ENCODE measurements at places on chromosomes 6 and 20.

GRCh38 chr6:16399158-16399557 is 160.8 kb downstream of the GMPR start:
- no peak for DNase-seq

DNA sequence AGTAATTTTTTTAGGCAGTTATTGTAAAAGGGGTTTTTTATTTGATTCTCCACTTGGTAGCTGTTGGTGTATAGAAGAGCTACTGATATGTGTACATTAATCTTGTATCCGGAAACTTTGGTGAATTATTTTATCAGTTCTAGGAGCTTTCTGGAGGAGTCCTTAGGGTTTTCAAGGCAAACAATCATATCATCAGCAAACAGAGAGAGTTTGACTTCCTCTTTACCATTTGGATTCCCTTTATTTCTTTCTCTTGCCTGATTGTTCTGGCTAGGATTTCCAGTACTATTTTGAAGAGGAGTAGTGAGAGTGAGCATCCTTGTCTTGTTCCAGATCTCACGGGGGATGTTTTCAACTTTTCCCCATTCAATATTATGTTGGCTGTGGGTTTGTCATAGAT is 28.0 kb upstream of the TNFAIP3 start:
- no peak for DNase-seq

GRCh38 chr6:33672808-33673207 is 38.7 kb downstream of the UQCC2 start:
- DNase-seq: peak; percentile 41

- DNase-seq: no peak
Observed at GRCh38 chr6:25278261-25278913, 787 bp upstream of the CARMIL1 start.

DNA sequence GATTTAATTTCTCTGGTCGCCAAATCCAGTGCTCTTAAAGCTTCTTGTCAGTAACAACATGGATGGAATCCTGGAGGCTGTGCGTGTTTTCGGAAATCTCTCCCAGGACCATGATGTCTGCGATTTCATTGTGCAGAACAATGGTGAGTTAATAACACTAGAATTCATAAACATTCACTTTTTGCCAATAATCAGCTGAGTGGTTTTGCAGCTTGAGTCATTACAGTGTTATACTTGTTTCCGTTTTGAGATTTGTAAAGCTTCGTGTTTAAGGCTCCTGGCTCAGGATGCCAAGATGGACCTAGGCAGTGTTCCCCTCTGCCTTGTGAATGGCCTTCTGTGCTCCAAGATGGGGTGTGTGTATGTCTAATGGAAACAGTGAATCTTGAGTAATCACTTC is 113.8 kb downstream of the ARMC2 start:
- DNase-seq: no peak

GRCh38 chr6:3340358-3340802 is 81.6 kb downstream of the PSMG4 start:
- no peak for DNase-seq

DNA sequence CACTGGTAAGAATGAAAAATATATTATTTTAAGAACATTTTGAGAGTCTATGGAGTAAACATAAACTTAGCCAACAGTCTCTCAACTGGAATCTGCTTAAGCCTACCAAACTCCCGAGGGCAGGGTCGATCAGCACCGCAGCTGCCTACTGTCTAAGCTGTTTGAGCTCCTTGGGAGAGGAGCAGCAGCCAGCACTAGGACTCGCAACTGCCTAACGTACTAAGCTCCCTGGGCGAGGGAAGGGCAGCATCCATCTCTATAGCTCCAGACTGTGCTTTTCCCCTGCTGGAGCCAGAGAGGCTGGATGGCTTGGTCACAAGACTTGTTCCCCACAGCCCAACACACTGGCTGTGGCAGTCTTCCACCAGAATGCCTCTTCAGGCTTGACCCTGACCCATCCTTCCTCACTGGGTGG is 96.4 kb downstream of the MOXD1 start:
- DNase-seq: no peak

GRCh38 chr6:128036808-128037570 is 136.1 kb upstream of the THEMIS start:
- no peak for DNase-seq

- no peak for DNase-seq
Observed at GRCh38 chr6:166206510-166207283, 39.0 kb upstream of the TBXT start.

- DNase-seq: no peak
Observed at GRCh38 chr20:4230185-4230584, 214.8 kb upstream of the RNF24 start.

- DNase-seq: no peak
Observed at GRCh38 chr6:116349216-116349615, 21.5 kb upstream of the DSE start.

GRCh38 chr6:44715925-44716324 is 328.4 kb downstream of the CDC5L start:
- DNase-seq: no peak

DNA sequence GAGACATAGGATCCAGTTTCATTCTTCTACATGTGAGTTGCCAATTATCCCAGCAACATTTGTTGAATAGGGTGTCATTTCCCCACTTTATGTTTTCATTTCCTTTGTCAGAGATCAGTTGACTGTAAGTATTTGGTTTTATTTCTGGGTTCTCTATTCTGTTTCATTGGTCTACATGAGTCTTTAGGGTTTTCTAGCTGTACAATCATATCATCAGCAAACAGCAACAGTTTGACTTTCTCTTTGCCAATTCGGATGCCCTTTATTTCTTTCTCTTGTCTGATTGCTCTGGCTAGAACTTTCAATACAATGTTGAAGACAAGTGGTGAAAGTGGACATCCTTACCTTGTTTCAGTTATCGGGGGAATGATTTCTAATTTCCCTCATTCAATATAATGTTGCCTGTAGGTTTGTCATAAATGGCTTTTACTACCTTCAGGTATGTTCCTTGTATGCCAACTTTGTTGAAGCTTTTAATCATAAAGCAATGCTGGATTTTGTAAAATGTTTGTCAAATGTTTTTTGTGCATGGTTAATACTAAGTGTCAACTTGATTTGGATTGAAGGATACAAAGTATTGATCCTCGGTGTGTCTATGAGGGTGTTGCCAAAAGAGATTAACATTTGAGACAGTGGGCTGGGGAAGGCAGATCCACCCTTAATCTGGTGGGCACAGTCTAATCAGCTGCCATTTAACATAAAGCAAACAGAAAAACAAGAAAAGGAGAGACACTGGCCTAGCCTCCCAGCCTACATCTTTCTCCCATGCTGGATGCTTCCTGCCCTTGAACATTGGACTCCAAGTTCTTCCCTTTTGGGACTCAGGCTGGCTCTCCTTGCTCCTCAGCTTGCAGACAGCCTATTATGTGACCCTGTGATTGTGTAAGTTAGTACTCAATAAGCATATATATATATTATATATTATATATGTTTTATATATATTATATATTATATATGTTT is 23.3 kb downstream of the MICA start:
- no peak for DNase-seq

DNA sequence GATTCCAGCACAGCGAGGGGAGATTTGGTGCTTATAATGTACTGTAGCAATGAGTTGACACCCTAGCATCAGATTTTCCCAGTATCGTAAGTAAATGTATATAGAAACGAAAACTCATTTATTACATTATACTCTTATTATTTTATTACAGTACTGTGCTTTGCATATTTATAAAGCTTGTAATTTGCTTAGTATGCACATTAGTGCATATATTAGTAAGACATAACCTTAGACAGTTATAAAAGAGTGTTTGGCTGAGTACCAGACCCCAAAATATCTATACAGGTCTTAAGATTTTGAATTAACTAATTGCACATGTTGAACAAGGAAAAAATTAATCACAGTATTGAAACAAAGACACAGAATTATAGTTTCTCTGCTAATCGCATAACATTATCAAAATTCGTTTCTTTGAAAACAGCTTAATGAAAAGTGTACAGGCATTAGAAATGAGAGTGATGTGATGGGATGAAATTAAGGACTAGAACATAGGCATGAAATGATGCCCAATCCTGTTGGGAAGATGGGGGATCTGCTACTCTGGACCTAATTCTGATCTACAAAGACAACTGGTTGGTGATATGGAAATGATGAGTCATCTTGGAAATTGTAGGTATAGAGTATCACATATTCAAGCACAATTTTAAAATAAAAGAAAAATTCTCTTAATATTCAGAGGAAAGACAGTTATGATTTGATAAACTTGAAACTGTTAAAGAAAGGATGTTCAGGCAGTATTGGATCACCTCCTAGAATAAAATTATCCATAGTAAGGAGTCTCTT is 42.8 kb downstream of the STXBP5 start:
- DNase-seq: no peak

GRCh38 chr6:110296241-110297025 is 61.7 kb downstream of the METTL24 start:
- no peak for DNase-seq

DNA sequence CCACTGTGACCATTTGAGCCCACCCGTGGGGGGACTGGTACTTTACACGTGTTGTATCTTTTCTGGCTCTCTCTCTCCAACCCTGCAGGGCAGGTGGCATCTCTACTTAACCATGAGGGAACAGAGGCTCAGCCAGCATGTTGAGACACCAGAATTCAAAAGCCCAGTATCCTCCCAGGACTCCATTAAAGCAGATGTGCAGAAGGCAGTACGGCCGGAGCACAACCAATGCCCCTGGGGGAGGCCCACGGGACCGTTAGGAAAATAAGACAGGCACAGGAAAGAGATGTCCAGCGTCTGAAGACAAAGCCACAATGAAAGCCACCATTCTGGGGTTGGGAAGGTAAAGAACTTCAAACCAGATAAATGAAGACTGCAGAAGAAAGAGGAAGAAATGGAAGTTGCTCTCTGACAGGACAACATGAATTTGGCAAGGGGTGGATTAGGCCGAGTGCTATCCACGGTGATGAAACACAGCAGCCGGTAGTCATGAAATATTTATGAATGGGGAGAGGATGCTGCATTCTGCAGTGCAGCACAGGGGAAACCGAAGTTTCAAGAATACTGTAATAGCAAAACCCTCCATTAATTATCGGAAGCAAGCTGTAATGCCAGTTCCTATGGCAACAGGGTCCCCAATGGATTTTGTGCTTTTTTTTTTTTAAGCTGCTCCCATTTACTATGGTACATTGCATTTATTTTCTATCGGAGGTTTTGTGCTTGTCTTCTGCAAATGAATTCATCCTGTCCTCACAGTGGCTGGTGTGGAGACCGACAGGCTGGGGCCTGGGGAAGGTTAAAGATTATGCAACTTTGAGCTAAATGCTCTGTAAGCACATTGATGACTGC is 179.4 kb downstream of the NRN1 start:
- DNase-seq: no peak

DNA sequence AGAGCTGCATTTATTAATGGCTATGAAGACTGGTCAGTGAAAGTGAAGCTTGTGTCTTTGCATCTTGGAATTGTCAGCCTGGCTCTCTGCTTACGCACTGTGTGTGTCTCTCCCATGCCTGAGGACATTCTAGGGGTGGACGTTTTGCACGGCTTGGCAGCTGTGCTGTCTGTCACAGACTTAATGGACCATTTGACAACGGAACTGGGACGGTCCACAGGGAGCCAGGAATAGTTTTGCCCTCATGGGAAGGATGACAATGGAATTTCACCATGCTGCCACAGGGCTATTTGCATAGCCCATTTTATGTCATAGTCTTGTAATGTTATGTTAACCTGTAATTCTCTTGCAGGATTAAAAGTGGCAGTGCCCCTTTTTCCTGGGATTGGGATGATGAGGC is 44.7 kb downstream of the OR2B6 start:
- no peak for DNase-seq

DNA sequence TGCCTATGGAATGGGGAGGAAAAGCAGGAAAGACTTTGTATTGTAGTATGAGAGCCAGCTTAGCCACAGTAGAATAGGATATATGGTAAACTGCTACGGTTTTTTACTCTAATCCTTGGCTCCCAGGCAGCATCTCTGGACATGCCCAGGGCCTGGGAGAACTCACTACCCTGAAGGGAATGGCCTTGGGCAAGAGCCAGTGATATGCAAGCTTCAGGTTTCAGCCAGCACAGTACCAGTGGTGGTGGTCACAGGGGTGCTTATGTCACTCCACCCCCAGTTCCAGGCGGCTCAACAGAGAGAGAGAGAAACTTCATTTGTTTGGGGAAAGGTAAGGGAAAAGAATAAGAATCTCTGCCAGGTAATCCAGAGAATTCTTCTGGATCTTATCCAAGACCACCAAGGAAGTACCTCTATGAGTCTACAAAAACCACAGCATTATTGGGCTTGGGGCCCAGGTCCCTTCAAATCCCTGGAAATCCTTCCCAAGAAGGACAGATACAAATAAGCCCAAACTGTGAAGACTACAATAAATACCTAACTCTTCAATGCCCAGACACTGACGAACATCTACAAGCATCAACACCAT is 121.2 kb downstream of the THBS2 start:
- DNase-seq: no peak

DNA sequence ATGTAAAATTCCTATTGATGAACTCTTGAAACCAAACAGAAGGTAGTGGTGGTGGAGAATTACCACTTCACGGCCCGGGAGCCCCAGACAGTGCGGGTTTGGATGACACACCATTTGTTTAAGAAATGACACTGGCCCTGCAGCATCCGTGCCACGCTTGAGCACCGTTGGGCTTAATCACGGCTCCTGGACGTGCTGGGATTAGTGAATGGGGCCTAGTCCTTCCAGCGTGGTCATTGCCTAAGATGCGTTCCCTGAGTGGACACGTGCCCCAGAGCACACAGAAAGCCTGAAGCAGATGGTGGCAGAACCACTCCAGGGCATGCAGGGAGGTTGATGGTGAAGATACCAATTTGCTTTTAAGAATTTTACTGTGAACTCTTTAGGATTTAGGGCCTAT is 14.5 kb downstream of the STX16 start:
- DNase-seq: no peak

DNA sequence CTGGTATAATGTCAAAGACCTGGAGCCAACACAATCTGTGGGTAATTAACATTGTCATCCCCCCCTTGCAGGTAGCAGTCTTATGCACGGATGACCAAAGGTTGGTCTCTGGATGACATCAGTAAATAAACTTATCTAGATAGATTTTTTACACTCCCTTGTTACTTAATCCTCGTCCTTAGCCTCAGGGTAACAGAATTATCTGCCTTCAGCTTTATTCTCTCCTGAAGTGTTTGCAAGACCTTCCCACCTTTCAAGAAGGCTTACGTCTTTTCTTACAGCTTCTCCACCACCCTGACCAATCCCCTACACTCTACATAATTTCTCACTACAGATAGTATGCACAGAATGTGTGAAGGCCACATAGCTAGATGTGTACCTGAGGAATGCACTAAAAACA is 434.8 kb upstream of the HTR1E start:
- no peak for DNase-seq

- no peak for DNase-seq
Observed at GRCh38 chr20:23356203-23356602, 5.6 kb downstream of the NXT1 start.

DNA sequence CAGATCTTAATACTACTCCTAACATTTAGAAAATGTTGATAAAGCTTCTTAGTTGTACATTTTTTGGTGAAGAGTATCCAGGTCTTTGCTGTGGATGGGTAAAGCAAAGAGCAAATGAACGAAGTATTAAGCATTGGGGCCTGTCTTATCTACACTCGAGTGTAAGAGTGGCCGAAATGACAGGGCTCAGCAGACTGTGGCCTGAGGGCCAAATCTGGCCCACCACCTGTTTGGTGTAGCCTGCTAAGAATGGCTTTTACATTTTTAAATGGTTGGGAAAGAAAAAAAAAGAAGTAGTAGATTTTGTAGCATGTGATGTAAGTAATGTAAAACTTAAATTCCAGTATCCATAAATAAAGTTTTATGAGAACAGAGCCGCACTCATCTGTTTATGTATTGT is 19.4 kb upstream of the MAPK13 start:
- DNase-seq: no peak
